ENCODE measurements at places on chromosomes 12 and 14.
A peak's percentile ranks its signal among the peaks of the same experiment; 100 is the strongest.

DNA sequence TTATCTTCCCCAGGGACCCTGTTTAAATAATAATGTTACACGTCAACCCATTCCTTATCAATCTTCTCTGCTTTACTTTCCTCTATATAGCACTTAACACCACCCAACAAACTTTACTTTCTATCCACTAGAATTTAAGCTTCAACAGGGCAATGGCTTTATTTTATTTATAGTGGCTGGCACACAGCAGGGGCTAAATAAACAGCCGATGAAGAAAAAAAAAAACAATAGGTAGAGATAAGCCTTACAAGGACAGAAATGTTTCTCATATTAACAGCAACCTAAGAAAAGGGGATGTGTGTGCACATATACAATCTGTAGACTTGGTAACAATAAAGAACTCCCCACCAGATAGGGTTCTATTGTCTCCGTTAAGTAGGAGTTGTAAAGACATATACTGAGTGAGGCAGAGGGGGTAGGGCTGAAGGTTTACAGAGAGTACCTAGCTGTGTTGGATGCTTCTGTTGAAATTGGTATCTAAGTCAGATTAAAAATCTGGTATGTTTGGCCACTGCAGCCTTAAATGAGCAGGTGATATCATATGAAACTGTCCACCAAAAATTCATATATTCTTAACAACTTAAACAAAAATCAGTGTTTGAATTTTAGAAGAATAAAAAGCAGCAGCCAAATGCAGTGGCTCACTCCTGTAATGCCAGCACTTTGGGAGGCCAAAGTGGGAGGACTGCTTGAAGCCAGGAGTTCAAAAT lies 24.7 kb upstream of the AP4S1 start:
- no peak for DNase-seq

DNA sequence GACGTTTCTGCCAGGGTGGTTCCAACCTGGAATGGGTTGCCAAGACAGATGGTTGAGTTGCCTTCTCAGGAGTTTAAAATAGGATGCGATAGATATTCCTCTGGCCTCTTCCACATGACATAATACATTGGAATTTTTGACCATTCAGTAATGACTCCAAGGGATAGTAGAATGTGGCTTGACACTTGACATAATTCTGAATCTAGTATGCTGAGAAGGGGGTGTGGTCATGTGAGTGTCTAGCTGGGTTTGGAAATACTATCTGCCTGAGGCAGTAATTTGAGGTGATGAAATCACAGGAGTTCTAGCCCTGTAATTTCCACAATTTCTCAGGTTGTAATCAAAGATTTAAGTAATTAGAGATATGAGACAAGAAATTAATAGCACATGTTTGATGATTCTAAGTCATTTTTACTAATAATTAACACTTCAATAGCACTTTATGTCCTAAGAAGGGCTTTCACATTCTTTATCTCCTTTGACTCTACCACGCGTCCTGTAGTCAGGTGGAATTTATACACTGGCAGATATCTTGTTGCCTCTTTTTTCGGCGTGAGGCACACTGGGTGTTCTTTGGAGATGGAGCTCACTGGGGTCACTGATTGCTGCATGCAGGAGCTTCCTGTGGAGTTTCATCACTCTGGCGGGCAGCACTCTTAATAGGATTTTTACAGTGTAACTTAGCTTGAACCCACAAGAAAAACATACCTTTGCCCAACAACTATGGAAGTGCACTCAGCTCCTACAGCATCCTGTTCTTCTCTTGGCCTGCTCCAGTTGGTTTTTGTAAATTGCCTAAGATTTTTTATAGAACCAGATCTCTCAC lies 3.2 kb upstream of the AMIGO2 start:
- DNase-seq = peak; percentile 67

DNA sequence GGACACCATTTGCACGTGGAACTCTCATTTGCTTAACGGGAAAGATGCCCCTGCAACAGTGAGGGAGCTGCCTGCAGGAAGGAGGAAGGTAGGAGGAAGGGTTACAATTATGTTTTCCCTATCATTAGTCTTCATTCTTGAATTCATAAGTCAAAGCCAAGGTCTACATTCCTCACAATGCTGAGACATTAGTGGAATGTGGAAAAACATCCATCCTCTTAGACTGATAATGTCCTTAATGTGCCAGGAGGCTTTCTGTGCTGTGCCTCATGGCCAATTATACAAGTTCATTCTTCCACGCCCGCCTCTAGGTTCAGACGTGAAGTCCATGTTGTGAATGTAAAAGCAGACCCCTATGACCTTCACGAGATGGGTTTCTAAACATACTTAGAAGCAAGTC lies 1212.4 kb upstream of the TMEM132C start:
- DNase-seq = no peak

DNA sequence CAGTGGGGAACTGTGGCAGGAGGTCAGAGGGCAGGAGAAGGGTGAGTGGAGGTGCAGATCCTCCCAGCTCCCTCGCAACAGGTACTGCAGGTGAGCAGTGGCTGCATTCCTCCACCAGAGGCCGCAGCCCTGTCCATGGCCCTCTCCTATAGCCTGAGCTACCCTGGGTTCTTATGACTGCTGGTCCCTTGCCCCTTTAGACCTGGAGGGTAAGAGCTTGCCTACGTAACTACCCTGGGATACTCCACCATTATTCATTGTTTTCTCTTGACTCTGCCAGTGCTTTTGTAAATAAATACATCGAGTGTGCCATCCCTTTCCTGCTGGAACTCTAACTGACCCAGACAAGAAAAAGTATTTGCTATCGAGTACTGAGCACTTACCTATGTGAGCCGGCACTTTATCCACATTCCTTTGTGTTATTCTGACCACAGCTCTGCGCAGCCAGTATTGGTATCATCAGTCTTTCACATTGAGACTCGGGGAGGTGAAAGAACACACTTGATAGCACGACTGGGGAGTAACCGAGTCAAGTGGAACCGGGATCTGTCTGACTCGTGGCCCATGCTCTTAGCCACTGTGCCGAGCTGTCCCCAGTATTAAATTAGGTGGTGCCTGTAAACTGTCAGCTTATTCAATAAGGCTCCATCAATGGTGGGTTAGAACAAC lies 38.5 kb downstream of the LTBP2 start:
- DNase-seq = no peak

DNA sequence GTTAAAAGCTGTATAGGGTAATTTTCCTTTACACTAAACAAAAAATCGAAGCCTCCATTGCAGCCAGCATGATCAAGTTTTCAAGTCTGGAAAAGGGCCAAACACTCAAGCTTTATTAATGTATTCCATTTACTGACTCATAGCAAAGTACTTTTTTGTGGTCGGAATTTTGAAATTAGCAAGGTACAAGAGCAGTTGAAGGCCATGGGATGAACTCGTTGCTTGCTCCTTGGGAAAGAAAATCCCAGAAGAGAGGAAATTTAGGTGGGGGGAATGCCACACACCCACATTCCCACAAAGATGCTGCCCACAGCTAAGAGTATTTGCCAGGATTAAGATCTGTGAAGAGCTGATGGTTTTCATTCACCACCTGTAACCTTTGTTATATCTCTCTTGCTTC lies 333.7 kb downstream of the EGLN3 start:
- no peak for DNase-seq

- DNase-seq = no peak
These were observed 24.5 kb upstream of the ULK1 start for GRCh38 chr12:131869871-131870418.

DNA sequence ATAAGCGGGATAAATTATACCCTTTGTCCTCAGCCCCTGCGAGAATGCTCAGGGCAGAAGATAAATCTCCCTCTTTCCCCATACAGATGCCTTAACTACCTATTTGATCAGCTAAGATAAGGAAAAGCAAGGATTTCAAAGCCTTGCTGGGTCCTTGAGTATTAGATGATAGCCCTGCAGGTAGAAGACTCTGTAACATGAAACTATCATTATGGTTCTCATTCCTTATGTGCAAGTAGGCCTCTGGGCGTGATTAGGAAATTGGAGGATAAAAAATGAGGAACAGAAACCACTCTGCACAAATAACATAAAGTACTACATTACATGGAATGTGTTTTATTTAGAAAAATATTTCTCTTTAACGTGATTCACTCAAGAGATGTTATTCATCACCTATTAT lies 14.5 kb upstream of the WDR89 start:
- DNase-seq = no peak

DNA sequence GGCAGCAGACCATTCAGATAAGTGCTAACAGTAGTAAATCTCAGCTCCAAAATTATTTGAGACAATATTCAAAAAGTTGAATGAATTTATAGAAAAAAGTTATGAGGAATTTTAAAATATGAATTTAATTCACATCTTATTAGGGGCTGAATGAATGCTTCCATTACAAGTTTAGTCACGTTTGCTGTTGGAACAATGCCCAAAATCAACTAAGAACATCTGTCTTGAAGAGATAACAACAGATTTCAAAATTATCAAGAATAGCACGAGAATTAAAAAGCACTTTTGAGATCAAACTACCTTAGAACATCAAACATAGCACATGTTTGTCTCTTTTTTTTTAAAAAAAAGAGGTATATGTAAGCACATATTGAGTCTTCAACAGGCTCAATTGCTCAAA lies 115.4 kb upstream of the PPFIA2 start:
- peak; percentile 30 for DNase-seq

- DNase-seq = no peak
These were observed 254.8 kb downstream of the PRKD1 start for GRCh38 chr14:29672831-29673230.

DNA sequence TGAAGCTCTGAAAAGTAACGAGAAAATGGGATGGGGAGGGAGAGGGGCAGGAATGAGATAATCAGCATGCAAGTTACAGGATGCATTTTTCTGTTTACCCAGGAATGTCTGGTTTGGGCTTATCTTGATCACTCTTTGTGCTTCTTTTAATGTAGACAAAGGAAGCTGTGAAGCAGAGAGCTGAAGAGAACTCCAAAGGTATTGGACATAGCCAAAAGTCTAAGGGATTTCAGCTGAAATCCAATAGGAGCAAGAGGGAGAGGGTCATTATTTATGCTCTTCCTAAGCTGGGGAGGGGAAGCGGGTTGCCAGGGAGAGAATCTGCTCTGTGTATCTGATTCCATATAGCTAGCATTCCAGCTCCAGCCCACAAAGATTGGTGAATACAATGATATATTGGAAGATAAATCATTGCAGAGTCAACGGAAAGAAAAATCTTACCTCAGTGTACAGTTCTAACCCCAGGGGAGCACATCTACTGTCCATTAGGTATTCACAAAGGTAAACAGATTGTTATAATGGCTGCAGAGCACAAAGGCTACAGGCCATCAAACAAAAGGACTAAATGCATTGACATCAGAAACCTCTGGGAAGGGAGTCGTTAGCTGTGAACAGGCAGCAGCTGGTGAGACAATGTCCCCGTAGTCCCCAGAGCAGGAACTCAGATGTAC lies 61.0 kb upstream of the PELI2 start:
- DNase-seq = no peak
